Epithelial cell of proximal tubule (primary cell): ENCODE measurements at places on chromosomes 7 and 10. TPM values are rescaled to one million over a fixed set of nuclear protein-coding genes. Genes with fewer than 3 reads are reported as not detected.

GRCh38 chr10:44380829-44381600 is 3.9 kb downstream of the CXCL12 start:
- DNase-seq: no peak

DNA sequence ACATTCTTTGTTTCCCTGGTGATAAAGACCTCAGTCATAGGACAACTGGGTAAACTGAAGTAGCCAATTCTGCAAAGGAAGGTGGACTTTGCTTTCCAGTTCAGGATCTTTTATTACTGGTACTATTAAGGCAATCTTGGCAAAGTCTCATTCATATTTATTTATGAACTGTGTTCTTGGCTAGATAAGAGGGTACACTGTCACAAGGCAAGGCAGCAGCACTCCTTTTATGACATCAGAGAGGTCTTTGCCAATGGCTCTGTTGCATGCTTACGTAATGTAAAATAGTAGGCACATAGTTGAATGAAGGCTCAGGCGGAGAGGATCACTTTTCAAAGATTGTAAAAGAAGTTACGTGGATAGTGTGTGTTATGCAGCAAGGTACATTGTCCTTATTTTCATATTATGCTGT is 63.7 kb upstream of the PDK4 start:
- no peak for DNase-seq

GRCh38 chr7:127786184-127786583 is 134.2 kb downstream of the SND1 start:
- no peak for DNase-seq

DNA sequence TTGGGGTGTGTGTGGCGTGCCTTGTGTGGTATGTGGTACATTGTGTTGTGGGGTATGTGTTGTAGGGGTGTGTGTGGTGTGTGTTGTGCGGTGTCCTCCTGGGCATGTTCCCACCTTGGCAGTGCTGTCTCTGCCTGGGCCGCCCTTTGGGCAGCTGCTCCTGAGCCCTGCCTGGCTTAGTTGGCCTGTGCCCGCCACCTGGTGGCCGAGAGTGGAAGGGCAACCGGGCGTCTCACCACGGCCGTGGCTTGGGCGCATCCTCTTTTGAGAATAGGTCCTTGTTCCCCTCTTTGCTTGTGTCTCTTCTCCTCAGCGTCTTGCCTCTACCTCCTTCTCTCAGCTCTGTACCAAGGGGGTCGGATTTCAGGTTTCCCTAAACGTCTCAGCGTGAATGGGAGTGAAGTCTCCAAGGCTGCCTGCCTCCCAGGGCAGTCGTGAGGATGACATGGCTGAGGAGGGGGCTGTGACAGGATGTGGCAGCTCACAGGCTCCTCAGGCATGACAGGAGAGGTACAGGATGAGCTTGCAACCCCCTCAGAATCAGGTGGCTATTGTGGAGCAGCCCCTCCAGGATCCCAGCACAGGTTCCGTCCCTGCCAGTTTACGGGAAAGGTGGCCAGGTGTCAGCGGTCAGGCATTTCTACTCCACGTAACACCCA is 98.4 kb upstream of the PODXL start:
- no peak for DNase-seq

GRCh38 chr10:56836659-56837058 is 475.6 kb upstream of the ZWINT start:
- DNase-seq: no peak

GRCh38 chr10:20963721-20964595 is 66.8 kb upstream of the NEBL start:
- no peak for DNase-seq

Gene SCIN
- total RNA-seq: 5.1 and 6.3 TPM in 2 replicates

Gene KCNIP2
- total RNA-seq: 0.14 and 2.9 TPM in 2 replicates

GRCh38 chr7:134602881-134603451 is 43.7 kb upstream of the BPGM start:
- no peak for DNase-seq

Gene MKI67
- total RNA-seq: 40.6 and 44.9 TPM in 2 replicates

Gene MNX1
- 2.1 and 4.6 TPM in 2 replicates for total RNA-seq

Gene CREB5
- 16.1 and 25.7 TPM in 2 replicates for total RNA-seq

DNA sequence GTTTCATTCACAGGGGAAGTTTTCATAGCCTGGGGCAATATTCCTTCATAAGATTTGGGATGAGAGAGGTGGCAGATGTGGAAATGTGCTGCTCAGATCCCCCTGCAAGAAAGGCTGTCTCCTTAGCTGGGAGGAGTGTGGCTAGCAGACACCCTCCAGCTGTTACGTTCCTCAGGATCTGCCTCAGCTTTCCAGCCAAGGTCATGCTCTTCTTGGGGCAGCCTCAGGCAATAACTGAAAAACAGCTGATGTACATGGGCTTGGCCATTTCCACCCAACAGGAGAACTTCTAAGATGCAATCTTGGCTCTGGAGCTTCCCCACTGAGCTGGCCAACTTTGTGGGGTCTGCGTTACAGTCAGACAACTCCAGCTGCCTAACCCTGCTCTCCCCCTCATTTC is 51.3 kb upstream of the SEPTIN7 start:
- DNase-seq: no peak

Gene VSTM2A
- total RNA-seq: not detected in 2 replicates

Gene PDGFA
- total RNA-seq: 11.6 and 27.3 TPM in 2 replicates

Gene GIMAP2
- 0.07 TPM in 1 of 2 replicates, not detected in the other for total RNA-seq

Gene CDK13
- total RNA-seq: 36.0 and 41.1 TPM in 2 replicates

GRCh38 chr10:78868456-78868855 is 200.3 kb upstream of the ZMIZ1 start:
- no peak for DNase-seq

- no peak for DNase-seq
These were observed 61.4 kb upstream of the NME8 start for GRCh38 chr7:37786741-37787569.

DNA sequence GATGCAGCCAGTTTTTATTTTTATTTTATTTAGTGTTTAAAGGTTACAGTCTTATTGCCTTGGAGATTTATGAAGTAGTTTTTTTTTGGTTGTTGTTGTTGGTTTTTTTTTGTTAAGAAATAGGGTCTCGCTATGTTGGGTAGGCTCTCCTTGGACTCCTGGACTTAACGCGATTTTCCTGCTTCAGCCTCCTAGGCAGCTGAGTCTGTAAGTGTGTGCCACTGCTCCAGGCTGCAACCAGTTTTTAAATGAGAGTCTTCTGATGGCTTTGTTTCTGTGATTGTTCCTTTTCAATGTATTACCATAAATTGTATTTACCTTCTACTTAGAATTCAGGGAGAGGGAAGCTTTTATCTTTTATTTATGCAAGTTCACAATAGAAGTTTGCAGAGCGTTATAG is 62.8 kb downstream of the BICC1 start:
- no peak for DNase-seq

DNA sequence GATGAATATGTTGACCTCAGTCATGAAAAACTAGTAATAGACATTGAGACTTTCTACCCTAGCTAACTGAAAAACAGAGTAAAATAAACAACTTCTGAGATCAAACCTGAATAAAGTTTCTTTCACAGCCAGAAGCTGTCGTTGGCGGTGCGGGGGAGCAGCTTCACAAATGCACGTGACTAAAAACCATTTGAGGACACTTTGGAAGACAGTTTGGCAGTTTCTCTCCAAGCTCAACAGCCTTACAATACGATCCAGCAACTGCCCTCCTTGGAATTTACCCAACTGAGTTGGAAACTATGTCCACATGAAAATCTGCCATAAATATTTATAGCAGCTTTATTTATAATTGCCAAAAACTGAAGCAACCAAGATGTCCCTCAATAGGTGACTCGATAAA is 63.1 kb downstream of the CYTH3 start:
- DNase-seq: no peak

- no peak for DNase-seq
These were observed 16.0 kb downstream of the IL2RA start for GRCh38 chr10:6045878-6046772.

DNA sequence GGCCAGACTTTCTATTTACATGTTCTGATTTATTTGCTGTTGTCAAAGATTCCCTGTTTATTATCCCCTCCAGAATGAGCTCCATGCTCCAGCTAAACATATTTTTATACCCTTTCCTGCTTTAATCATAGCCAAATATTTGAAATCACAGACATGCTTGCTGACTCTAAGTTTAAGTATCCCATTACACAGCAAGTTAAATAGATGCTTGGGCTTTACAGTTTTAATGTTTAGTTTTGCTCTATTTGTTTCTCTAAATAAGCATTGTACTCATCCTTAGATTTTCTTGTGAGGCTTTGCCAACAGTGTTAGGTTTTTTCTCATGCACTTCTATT is 196.8 kb downstream of the TAX1BP1 start:
- no peak for DNase-seq

Gene ASB10
- total RNA-seq: not detected in 2 replicates

DNA sequence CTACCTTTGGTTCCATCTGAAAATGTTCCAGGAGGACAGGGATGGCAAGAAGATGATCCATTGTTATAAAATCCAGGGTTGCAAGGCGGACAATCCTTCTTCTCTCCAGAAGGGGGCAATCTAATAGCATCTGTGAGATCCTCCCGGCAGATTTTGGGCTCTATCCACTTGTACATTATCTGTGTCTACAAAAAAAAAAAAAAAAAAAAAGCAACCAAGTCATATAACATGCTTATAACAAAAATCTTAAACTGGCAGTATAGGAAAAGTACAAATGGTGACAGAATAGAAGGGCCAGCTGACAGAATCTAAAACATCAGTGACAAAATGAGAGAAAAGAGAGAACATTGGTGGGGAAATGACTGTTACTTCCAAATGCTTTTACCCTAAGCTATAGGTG is 132.7 kb downstream of the ELAPOR2 start:
- no peak for DNase-seq
